Lower leg skin (tissue), 4 donors: ENCODE measurements at places on chromosomes 2 and 18.

DNA sequence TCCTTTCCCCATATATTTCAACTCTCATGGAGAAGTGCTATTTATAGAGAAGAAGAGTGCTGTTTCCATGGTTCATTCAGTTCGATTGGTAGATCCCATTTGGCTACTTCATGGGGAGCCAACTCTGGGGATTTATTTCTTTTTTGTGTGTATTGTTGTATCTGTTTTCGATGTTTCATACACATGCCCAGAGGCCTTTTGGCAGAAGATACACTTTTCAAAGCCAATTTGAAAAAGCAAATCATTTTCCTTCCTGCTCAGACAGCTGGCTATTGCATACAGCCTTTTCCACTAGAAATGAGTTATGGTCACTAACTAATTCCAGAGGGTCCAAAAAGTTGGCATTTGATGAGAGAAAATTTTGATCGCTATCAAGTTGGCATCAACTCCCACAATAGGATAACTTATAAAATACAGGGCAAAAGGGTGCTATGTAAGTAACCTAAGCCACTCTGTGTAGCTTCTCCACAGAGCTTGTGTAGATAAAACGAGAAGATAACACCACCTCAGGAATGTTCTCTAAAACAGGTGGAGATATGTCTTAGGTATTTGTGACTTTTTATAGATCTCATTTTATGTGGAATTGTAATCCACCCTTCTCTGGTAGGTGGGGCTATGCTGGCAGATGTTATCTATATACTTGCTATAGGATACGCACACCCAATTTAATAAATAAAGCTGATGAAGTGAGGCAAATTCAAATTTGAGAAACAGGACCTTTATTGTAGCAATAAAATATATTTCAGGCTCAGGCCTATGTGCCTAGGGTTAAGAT, 798.5 kb downstream of the SATB2 start:
- no peak for DNase-seq

DNA sequence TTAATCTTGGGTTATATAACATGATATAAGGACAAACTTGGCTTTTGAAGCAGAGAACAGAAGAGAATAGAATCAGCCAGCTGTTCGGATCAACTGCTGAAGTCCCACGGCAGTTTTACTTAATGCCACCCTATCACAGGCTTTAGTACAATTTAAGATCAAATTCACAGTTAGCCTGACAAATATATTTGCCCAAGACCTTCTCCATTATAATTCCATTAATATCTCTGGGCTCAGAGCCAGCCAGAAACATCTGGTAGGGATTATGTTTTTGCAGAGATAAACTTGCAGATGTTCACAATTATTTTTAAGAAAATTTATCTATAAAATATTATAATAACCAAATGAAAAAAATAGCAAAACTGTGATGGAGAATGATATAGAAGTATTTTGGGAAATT, 381.4 kb downstream of the RAD51AP2 start:
- no peak for DNase-seq

DNA sequence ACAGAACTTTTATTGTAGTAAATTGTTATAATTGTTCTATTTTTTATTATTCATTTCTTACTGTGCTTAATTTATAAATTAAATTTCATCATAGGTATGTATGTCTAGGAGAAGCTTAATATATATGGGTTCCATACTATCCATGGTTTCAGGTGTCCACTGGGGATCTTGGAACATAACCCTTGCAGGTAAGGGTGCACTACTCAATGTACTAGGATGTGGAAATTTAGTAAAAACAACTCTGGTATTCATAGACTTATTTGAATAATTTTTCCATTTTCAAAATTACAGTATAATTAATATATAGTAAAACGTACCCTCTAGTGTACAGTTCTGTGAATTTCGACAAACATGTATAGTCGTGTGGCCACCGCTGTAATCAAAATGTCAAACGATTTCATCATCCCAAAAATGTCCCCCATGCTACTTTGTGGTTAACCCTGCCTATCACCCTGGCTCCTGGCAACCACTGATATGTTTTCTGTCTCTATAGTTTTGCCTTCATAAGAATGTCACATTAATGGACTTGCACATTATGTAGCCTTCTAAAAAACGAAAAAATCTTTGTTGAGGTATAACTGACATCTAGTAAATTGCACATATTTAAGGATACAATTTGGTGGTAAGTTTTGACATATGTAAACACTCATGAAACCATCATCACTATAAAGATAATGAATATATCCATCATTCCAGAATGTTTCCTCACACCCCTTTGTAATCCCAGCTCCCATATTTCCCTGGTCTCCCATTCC, 45.7 kb downstream of the ARL5A start:
- DNase-seq, result no peak

DNA sequence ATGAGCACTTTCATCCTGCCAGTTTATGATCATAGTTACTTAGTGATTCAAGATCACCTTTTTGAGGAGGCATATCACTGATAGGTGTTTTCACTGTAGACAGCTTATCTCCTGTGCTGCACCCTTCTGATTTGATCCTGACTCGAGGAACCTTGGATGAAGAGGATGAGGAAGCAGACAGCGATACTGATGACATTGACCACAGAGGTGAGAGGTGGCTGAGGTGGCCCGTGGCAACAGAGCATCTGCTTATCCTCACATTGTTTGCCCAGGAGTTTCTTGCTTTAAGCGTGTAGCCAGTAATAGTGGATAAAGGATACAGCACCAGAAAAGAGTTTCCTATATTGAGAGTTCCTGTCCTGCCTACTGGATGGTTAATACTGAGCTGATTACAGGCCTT, 15.7 kb downstream of the SUPT7L start:
- DNase-seq, result no peak

DNA sequence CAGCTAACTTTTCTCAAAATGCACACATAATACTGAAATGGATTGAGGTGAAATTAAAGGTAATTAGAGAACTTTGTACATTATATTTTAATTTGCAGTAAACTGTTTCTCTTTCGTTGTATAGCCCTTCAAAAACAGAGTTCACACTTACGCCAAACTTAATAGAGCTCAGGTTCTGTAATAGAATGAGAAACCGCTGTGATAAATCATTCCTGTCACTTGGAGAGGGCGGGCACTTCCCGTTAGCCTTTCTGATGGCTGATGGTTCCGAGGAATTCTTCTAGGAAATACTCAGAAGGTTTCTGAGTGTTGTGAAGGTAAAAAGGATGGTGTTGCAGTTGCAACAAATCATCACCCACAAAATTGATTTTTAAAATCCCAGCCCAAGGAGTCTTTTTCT, 155.8 kb upstream of the ALKAL2 start:
- DNase-seq, result no peak

DNA sequence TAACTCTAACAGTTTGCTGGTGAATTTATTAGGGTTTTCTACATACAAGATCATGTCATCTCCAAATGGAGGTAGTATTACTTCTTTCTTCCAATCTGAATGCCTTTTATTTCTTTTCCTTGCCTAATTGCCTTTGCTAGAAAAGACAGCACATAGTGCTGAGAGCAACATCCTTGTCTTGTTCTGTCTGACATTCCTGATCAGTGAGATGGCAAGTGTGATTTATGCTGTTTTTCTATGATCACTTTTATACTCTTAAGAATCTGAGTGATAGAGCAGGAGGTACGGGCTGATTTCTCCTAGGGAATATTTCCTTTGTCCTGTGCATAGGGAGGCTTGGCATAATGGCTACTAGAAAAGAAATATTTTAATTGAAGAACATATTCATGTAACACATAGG, 17.3 kb downstream of the LYPD6B start:
- no peak for DNase-seq

DNA sequence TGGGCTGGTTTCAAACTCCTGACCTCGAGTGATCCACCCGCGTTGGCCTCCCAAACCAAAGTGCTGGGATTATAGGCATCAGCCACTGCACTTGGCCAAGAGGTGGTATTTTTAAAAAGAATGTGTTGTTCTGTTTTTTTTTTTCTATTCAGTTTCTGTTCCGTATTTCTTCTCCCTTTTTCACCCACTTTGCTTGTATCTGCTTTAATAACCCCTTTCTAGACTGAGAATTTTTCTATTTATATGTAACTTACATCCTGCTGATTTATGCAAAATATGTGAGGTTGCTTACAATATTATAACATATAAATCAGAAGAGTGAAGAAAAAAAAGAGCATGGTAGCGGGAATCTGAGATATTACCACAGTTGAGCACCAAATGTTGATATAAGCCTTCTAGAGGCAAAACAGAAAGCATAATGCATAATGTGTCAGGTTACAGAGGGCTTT, 17.2 kb upstream of the LYPD6B start:
- no peak for DNase-seq

DNA sequence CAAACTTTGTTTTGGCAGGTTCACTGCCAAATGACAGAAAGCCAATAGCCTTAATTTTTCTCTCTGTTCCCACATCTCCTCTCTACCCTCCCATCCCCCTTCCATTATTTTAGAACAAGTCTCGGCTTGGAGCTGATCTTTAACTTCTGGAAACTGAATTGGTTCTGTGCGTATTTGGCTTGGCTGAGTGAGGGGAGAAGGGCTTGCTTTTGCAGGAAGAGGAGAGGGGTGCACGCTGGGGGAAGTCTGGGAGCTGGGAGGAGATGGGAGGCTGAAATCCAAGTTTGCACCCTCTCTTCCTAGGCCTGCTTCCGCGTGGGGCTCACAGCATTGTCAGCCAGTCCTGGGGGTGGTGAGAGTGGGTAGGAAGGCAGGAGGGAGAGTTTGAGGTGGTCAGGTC, 176.1 kb upstream of the SPRED2 start:
- DNase-seq, result no peak

DNA sequence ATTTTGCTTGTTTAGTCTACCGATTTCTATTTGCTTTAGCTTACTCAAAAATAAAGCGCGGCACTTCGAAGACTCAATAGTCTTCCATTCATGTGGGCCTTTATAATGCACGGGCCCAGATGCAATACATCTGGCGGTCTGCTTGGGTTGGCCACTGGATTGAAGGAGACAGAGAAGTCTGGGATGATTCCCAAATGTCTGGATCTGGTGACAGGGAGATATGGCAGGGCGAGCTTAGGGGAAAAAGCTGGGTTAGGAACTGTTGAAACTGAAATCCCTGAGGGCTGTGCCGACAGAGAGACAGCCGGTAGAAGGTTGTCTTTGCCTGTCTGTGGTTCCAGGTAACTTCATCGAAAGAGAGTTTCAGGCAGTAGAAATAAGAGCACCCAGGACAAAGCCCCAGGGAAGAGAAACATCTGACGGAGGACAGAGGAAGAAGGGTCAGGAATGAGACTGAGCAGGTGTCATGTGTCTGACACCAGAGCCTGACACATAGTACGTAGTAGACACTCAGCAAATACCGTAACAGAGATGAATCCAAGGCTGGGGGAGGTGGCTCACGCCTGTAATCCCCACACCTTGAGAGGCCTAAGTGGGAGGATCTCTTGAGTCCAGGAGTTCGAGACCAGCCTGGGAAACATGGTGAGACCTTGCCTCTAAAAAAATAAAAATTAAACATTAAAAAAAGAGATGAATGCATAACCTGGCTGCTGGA, 13.6 kb downstream of the CLUL1 start:
- DNase-seq, result no peak

GRCh38 chr2:136242687-136243277, 124.8 kb upstream of the CXCR4 start:
- no peak for DNase-seq

- DNase-seq, result no peak
Observed at GRCh38 chr2:6368281-6368680, 497.4 kb downstream of the CMPK2 start.

DNA sequence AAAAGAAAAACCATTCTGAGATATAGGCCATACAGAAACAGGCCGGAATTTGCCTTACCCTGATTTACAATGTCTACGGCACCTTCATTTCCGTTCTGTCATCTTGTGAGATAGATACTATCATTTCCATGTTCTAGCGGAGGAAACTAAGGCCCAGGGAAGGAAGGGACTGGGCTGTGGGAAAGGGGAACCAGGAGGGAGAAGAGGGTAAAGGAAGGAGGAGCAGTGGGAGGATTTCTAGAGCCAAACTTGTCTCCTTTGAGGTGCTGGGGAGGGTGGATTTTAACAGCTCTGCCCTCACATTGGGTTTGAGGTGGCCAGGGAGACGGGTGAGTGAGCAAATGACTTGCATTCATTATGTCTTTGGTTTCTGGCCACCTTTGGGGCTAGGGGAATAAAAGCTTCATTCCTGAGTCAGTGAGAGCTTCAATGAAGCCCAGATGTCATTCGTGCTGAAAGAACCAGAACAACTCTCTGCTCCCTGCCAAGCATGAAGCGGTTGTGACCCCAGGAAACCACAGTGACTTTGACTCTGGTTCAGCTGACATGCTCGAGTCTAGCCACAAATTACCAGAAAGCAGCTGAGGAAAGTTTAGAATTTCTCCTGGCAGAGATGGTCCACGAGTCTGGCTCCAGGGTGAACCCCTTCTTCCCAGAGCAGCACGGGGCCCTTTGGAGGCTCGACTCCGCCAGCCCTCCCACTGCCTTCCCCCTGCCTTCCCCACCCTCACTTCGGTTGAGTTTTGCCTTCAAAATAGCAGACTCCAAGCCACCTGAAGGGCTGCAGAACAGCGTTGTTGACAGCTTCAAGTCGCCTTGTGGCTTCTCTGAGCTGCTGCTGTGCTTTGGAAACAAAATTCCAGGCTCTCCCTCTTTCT, 3.8 kb downstream of the ACTG2 start:
- DNase-seq, result peak; percentile 77

DNA sequence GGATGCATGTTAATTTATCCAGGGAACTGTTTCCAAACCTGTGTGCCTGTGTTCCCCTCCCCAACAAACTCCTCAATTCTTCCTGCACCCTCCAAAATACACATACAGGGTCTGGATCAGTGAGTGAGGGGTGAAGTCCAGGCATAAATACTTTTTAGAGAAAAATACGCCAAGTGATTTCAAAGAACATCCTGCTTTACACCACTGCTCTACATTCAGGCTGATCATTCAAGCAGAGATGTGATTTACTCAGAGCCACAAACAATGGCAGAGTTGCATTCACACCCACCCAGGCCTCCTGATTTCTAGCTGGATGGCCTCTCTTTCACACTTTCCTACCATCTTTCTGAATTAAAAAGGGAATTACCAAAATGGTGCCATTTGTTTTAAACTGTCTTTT, 289.5 kb upstream of the SLC14A2 start:
- no peak for DNase-seq
